ENCODE measurements at places on chromosomes 6 and 20. TPM values are rescaled to one million over a fixed set of nuclear protein-coding genes. Genes with fewer than 3 reads are reported as not detected.

The PAX1 gene
- total RNA-seq = not detected

The KHDC1 gene
- total RNA-seq = 3.7 TPM

The SLC17A2 gene
- not detected for total RNA-seq

The LAMA4 gene
- not detected for total RNA-seq

The SIRPB1 gene
- not detected for total RNA-seq

The VSTM2L gene
- 0.14 TPM for total RNA-seq

Data from natural killer cell treated with Interleukin-12 subunit alpha and Interleukin-12 subunit beta and Interleukin-15 and Interleukin-18, amount 100 ng/mL, for 72 hours (primary cell).